Thymus (tissue), 14 donors: ENCODE measurements at places on chromosomes 1 and 21.

GRCh38 chr1:202967684-202968281, 726 bp upstream of the CYB5R1 start:
- peak; percentile 73 for DNase-seq

DNA sequence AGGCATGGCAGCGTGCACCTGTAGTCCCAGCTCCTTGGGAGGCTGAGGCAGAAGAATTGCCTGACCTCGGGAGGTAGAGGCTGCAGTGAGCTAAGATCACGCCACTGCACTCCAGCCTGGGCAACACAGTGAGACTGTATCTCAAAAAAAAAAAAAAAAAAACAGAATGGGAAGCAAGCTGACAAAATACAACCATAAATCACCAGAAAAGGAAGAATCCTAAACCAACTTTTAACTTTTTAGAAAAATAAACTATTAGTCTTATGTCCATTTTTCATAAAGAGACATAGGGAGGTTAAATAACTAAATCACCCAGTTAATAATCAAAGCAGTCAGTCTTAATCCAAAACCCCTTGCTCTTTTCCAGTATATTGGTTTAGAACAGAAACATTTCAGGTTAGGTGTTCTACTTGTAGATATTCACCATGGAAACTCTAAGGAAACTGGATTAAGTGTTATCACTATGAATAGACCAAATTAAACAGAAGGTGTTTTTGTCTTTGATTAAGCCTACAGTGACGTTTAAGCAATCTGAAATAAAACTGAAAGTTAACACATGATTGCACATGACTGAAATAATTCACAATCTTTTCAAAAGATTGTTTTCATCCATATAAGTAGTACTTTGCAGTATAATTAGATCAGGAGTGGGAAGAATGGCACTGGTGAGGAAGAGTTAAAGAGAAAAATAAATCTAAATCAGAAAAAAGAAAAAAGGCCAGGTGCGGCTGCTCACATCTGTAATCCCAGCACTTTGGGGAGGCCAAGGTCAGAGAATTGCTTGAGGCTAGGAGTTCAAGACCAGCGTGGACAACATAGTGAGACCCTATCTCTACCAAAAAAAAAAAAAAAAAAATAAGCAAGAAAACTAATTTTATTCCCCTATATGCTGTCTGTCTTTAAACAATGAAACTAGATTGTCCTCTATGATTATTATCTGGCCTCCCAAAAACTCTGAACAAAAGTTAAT, 9.6 kb downstream of the CDC42BPA start:
- no peak for DNase-seq

- no peak for DNase-seq
Measured at GRCh38 chr1:179298952-179299351, 5.4 kb downstream of the SOAT1 start.

GRCh38 chr1:220616836-220617235, 73.3 kb upstream of the C1orf115 start:
- no peak for DNase-seq

DNA sequence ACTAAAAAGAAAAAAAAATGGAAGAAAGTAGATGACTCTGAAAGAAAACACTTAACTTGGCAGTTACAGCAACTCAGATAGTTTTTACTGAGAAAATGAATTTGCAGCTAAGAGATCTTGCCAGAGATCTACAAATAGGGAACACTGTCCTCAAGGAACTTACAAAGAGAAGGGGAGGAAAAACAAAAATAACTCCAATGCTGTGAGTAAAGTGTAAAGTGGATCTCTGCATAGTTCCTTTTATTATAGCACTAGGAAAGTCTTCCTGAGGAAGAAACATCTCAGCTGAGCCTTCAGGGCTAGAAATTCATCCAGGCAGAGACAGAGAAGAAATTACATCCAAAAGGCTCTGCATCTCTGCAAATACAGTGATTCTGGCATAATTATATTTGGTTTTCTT, 3.9 kb downstream of the CD1B start:
- DNase-seq = peak; percentile 27

- DNase-seq = no peak
Measured at GRCh38 chr1:113784104-113784779, 25.0 kb upstream of the PHTF1 start.

- no peak for DNase-seq
Measured at GRCh38 chr1:46026531-46026930, 105.9 kb downstream of the PIK3R3 start.

DNA sequence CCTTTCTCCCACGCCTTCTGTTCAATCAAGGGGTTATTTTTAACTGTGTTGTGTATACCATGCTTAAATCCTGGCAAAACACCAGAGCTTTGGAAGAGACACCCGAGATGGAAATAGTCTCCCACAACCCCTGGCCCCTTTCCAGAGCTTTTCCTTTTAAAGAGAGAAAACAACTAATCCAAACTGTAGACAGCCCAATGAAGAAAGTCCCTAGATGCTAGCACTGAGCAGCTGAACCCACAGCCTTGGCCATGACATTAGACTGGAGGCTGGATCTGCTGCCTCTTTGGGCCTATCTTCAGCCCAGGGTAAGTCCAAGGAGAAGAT, 64.9 kb upstream of the ARTN start:
- no peak for DNase-seq

GRCh38 chr1:229121845-229122436, 149.0 kb upstream of the RAB4A start:
- no peak for DNase-seq

DNA sequence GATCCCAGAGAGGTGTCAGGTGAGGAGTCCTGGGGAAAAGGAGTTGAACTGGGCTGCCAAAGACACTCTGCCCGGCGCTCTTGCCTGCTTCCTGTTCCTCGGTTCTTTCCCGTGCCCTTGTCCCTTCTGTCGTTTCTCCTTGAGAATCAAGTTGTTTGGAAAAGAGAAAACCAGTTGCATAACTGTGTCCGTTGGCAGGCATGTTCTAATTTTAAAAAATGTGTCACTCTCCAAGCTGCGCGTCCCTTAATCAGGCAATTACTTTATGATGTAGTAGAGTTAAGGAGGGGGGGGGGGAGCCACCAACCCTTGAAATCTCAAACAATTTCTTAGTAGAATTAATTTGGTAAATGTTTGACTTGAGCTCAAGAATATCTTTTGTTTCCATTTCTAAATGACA, 105.9 kb upstream of the IGSF21 start:
- DNase-seq = no peak

- peak; percentile 21 for DNase-seq
Measured at GRCh38 chr21:21163904-21164303, 165.7 kb downstream of the NCAM2 start.

DNA sequence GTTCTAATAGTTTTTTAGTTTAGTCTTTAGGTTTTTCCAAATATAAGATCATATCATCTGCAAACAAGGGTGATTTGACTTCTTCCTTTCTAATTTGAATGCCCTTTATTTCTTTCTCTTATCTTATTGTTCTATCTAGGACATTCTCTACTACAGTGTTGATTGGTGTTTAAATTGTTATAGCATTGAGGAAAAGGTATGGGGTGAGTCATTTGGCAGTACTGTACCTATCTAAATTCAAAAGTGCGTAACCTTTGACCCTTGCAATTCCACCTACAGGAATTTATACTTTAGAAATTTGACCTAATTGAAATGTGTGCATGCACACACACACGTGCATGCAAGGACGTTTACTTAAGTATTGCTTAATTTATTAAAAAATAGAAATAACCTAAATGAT, 78.3 kb downstream of the MAB21L3 start:
- DNase-seq = no peak

DNA sequence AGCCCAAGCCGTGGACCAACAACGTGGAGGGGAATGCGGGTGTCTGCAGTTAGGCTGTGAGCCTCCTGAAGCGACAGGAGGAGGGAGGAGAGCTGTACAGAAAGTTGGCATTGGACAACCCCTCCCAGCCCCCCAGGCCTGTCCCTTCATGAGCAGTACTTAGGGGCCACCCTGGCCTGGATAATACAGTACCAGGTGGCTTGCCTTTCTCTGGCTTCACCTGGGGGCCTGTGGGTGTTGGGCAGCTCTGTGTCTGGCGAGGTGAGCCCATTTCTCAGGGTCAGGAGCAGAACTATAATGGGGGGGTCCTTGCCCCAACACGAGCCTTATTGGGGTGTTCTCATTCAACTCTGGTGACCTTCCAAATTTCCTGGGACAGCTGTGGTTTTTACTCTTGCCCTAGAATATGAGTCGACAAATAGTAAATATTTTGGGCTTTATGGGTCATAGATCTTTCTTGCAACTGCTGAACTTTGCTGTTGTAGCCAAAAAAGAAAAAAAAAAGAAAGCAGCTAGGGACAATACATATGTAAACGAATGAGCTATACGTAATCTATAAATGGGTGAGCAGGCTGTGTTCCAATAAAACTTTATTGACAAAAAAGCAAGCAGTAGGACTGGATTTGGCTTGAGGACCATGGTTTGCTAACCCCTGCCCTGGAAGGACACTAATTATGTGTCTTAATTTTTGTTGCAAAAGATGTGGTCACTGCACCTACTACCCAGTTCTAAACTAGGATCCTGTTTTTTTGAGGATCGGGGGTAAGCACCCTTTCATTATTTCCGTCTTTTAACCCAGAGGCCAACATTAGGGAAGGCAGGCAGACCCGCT, 11.4 kb downstream of the COQ8A start:
- DNase-seq = no peak

GRCh38 chr1:47527653-47528272, 89.9 kb downstream of the FOXD2 start:
- DNase-seq = no peak

DNA sequence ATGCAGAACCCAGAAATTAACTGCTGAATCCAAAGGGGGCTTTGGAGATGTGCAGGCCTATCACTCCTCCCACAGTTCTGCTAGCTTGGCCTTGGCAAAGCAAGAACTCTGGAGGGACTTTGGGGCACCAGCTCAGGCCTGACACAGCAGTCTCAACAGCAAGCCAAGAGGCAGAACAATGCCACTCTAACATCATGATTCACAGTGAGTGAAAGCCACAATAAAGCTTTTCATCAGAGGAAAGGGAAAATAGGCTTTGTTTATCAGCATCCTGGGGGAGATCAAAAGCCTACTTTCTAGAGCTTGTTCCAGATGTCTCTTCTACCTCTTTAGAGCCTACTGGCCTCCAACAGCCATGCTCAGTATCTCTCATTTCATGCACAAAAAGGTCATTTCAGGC, 283.4 kb downstream of the KCNH1 start:
- DNase-seq = no peak

DNA sequence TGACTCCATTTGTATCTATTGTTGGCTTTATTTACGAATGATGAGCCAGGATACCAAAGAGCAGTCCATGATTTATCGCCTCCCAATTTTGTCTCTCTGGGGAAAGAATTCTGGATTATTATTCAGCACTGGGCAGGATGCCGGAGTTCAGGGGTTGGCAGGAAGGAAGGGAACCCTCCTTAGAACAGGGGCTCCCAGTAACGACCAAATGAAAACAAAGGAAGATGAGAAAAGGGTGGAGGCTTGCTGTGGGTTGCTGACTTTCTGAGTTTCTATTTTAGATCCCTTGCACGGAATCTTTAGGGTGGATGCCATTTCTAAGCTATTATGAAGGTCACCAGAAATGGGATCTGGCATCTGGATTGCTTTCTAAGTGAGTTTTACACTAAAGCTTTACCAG, 231.2 kb upstream of the LYPLAL1 start:
- DNase-seq = no peak

GRCh38 chr1:97210307-97210706, 488.7 kb downstream of the PTBP2 start:
- no peak for DNase-seq

- DNase-seq = no peak
Measured at GRCh38 chr1:227753999-227754711, 18.9 kb downstream of the SNAP47 start.

DNA sequence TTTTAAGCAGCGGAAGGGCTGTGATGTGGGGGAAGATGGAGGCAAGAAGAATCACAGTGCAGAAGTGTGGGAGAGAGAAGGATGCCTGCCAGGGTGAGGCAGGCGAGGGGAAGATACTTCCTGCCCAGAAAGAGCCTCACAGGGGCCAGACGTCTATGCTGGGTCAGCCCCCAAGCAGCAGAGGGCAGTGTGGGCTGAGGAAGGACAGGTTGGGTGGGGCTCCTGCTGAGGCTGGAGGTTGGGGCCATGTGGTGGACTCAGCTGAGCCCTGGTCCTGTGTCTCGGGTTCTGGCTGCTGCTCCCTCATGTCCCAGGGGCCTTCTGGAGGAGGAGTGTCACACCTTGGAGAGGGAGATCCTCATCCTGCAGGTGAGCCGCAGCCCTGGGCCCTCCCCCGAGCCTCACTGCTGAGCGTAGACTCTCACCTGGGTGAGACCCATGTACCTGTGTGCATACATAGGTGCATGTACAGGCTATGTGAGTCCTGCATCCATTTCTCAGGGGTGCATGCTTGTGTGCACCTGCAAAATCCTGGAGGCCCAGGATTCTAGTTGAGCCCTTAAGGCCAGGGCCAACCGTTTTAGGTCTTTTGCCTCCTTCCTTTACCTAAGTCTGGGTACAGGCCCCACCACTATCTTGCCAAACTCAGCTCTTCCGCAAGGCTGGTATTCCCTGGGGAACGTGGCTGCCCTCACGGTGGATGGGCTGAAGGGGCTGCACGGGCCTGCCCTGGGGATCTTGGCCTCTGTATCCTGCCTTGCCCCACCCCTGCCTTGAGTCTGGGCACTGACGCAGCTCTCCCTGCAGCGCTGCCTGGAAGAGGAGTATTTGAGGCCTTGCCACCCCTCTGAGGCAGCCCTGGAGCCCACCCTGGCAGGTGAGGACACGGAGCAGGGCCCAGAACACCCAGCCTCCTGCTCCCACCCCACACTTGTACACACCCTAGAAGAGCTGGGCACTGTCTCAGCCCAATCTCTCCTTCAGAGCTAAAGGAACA, 3.7 kb downstream of the CCDC24 start:
- no peak for DNase-seq

DNA sequence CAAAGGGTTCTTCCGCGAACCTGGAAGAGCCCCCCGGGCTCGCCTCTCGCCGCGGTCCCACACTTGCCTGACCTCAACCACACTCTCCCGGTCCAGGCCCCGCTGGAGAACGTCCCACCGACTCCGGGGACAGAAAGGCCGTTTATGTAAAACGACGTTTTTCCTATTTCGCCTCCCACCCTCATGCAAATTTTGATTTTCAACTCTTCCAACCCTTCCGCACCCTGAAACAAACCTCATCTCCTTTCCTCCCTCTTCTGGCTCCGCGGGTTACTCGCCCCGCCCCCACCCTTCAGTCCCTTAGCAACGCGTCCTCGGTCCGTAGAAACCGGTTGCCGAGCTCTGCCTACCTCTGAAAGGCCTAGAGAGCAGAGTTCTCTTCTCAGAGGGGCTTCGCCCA, at the start of gene C1orf141:
C1orf141 (minus strand) TSS at position 276 of the 400 bp plus-strand sequence. CDS start 7,730 bp downstream, outside the sequence.
- peak; percentile 41 for DNase-seq

- no peak for DNase-seq
Measured at GRCh38 chr1:30283199-30283962, 440.0 kb downstream of the MATN1 start.

DNA sequence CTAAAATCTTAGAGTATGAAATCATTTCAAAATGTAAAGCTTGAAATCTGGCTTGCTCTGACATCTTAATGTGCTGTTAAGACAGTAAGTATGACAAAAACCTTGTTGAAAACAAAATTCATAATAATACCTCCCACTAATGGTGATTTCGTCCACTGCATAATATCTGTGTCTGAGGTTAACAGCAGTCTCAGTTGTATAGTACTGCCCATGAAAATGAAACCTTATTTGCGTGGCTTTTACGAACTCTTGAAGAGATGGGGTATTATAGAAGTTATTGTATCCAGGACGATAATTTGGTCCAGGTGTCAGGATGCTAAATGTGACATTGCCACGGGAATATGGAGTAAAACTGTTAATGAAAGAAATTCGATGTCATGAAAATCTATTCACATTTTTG, 99.9 kb downstream of the USH2A start:
- no peak for DNase-seq
